Activated CD4-positive, alpha-beta T cell treated with anti-CD3 and anti-CD28 coated beads, Interleukin-2, amount 50 U/mL, for 4 hours (primary cell): ENCODE measurements at places on chromosomes 1 and 21.
A peak's percentile ranks its signal among the peaks of the same experiment; 100 is the strongest.

GRCh38 chr1:192787914-192788585, 20.8 kb upstream of the RGS2 start:
- DNase-seq = no peak

- no peak for DNase-seq
Measured at GRCh38 chr1:175195281-175195680, 2.7 kb upstream of the KIAA0040 start.

GRCh38 chr1:195071461-195071860, 1536.8 kb downstream of the KCNT2 start:
- DNase-seq = no peak

DNA sequence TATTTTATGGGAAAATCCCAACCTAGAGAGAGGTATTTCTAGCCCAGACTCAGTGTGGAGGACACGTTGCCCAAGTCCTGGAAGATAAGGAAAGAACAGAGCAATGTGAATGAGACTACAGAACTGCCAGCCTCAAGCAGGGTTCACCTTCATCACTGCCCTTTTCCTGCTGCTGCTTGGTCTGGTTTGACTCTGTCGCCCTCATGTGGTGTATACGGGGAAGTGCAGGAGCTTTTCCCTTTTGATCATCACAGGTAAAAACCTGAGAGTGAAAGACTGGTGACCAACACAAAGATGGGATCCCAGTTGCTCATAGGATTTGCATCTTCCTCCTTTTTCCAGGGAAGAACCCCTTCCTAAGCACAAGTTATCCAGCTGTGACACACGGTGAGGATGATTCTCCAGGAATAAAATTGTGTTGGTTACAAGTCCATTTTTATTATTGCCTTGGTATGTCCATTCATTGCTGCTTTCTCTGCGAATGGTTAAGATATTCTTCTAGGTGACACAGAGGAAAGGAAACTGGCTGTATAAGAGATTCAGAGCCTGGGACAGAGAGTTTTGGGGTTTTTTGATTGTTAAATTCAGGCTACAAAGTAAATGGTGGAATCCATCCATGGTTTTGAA, 89.5 kb upstream of the CD53 start:
- DNase-seq = peak; percentile 42

DNA sequence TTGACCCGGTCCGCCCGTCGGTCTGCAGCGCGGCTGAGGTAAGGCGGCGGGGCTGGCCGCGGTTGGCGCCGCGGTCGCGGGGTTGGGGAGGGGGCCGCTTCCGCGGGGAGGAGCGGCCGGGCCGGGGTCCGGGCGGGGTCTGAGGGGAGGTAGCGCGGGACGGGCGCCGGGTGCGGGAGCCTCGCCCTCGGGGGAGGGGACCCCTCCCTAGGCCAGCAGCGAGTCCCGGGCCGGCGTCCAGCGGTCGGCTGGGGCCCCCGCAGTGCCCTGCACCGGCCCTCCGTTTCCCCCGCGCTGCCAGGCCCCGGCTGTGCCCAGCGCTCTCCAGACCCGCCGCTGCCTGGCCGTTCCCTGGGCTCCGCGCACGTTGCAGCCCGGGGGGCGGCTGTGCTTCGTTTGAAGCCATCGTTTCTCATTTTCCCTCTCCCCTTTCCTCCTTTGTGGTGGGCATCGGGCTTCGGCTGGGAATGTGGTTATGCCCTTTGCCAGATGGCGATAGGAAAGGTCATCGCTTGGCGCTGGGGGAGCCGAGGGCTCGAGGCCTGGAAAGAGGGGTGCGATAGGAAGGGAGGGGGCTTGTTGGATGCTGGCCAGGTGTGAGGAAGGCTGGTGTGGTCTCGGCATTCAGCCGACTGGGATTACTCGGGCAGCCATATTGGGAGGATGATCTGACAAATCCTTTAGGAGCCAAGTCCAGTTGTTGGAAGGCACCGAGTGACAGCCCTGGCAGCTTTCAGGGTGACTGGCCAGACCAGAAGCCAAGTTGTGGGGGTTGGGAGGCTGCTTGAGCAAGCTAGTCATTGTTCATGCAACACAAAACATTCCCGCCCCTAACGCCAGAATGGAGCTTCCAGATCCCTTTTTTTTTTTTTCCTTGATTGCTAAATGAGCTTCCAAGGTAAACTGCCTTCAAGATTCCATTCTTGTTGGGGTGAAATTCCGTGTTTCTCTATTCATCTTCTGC, 753 bp downstream of the KIF1B start:
- DNase-seq = peak; percentile 3

DNA sequence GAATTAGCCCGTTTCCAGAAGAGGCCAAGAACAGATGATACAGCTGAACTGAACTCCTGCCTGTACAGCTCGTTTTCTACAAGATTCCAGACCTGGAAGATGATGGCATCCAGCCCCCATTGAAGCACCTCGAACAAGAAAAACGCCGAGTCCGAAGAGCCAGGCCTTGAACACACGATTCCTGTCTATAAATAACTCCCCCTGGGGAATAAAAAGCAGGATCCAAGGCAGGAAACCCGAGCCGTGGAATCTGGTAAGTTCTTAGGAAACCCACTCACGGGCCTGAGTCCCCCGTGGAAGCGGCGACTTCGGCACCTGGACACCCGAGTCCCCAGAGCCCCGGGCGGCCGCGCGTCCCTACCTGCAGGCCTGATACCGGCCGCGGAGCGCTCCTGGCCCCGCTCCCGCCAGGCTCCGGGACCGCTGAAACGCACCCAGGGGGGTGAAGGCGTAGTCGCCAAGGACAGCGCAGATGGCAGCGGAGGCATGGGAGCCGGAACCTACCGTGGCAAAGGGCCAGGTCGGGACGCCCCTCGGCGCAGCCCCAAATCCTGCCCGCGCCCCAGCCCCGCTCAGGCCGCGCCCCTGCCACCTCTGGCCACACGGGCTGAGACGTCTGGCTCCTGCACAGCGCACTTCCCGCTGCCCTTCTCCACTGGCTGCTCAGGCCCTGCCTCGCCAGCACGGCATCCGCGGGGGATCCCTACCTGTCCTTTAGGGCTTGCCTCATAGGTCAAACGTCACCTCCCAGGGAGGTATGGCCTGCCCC, 14.0 kb upstream of the HLCS start:
- DNase-seq = no peak

DNA sequence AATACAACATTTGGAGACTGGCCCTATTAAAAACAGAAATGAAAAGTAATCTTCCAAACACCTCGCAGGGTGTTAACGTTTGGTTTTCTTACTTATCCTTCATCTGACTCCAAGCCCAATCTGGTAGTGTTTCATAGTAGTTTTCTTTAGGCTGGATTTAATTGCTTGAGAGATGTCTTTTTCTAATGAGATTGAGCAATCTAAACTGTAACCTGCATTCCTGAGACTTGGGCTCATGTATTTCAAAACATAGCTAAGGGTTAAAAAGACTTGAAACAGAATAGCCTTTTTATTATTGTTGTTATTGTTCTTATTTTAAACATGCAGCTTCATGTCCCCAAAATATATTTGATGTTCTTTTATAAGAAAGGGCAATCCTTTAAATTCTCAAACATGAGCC, 278.9 kb downstream of the TGFB2 start:
- DNase-seq = no peak

GRCh38 chr1:110856410-110856809, 16.5 kb upstream of the CD53 start:
- no peak for DNase-seq

- DNase-seq = no peak
Measured at GRCh38 chr1:228226141-228226874, 18.5 kb downstream of the OBSCN start.

DNA sequence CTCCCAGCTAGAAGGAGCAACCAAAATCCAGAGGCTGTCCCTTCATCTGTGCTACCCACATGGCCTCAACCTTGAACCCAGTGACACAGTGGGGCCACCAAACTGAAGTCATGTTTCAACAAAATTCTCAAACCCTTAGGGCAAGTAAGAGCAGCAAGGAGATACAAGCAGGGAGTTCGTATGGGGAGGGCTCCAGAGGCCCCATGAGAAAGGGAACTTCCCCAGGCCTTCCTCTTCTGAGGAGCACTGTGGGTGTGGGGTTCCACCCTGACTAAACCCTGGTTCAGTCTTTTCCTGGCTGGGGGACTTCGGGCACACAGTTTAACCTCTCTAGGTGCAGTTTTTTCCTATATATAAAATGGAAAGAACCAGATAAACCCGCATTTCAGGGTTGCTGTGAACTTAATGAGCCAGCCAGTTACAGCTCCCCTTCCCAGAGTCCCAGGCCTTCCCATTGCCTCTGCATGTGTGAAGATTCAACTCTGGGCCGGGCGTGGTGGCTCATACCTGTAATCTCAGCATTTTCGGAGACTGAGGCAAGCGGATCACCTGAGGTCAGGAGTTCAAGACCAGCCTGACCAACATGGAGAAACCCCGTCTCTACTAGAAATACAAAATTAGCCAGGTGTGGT, 8.0 kb upstream of the THEMIS2 start:
- peak; percentile 38 for DNase-seq

GRCh38 chr1:226627924-226628611, 79.5 kb downstream of the STUM start:
- no peak for DNase-seq

- DNase-seq = no peak
Measured at GRCh38 chr1:216005916-216006315, 417.3 kb downstream of the USH2A start.

DNA sequence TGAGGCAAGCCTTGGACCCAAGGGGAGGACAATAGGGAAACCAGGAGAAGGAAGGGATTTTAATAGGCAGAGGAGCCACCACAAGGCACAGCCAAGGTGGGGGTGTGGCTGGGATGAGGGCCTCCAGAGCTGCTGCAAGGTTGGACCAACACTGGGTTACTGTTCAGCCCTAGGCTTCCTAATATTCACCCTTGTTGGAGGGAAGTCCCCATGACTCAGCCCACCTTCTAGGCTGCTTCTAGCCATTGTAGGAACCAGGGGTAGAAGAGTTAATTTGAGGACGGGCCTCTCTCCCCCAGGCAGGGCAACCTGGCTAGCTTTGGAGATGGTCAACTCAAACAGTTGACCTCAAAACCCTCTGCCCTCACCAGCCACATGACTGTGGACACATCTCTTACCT, 59.5 kb downstream of the KCNN3 start:
- DNase-seq = no peak

- no peak for DNase-seq
Measured at GRCh38 chr1:170027760-170028159, 46.7 kb downstream of the KIFAP3 start.

GRCh38 chr1:60825593-60825992, 256.8 kb upstream of the NFIA start:
- no peak for DNase-seq

DNA sequence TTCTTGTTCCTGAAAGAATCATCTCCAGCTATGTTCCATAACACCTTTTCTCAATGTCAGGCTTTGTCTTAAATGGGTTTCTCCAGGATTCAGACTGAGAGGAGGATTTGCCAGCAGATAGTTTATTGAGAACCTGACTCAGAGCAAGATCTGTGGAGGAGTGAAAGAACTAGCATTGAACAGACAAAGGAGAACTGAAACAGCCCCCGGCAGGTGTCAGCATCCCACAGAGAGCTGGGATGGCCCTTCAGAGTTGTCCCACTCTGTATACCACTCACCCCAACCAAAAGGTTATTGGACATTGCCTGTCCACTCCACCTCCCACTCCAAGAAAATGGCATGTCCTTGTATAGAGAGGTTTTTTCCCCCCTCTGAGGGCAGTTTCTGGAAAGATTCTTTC, 270.7 kb downstream of the PAPPA2 start:
- DNase-seq = no peak

DNA sequence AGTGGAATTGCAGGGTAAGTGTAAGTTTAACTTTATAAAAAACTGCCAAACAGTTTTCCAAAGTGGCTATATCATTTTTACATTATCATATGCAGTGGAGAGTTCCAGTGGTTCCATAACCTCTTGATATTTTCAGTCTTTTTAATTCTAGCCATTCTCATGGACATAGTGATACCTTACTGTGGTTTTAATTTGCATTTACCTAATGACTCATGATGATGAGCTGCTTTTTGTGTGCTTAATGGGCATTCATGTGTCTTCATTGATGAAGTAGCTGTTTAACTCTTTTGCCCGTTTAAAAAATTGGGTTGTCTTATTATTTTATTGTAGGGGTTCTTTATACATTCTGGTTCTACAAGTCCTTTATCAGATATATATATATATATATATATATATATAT, 29.4 kb downstream of the SNX27 start:
- DNase-seq = no peak

DNA sequence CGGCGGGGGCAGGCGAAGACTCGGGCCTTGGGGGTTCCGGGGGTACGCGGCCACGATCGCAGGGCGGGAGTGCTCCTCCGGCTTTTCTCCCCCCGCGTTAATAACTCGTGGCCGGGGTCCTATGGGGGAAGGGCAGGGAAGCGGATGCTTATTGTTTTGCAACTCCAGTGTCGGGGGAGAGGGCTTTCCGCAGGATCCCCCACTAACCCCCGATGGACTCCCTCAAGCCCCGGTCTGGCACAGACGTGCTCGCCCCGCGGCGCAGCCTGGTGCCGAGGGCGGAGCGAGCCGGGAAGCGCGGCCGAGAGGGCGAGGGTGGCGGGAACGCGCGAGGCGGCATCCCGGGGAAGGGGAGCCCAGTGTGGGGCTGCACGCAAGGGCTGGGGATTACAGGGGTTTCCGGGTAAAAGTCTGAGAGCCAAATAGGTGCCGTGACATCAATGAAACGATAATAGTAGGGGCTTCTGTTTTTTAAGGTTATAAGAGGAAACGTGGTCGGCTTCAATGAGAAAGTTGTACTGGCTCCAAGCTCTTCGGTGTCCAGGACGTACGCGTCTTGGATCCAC, 772 bp downstream of the UCK2 start:
- peak; percentile 35 for DNase-seq

- DNase-seq = no peak
Measured at GRCh38 chr1:76998582-76999223, 131.4 kb downstream of the ST6GALNAC5 start.

DNA sequence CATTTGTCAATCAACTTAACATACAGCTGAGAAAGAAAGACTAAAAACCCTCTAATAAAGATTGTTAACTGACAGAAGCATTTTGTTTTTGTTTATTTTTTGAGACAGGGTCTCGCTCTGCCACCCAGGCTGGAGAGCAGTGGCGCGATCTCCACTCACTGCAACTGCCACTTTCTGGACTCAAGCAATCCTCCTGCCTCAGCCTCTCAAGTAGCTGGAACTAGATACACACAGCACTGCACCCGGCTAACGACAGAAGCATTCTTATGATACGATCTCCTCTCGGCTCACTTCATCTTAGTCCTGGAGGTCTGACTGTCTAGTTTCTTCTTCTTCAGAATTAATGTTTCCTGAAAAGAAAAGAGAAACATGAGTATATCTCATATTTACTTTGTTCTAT, 23.5 kb downstream of the RSPH1 start:
- no peak for DNase-seq

GRCh38 chr1:235986869-235987268, 78.0 kb downstream of the NID1 start:
- DNase-seq = no peak
